ENCODE measurements at places on chromosomes 3 and 15. TPM values are rescaled to one million over a fixed set of nuclear protein-coding genes. Genes with fewer than 3 reads are reported as not detected.

Gene SNX22
- 0.29 TPM for total RNA-seq

DNA sequence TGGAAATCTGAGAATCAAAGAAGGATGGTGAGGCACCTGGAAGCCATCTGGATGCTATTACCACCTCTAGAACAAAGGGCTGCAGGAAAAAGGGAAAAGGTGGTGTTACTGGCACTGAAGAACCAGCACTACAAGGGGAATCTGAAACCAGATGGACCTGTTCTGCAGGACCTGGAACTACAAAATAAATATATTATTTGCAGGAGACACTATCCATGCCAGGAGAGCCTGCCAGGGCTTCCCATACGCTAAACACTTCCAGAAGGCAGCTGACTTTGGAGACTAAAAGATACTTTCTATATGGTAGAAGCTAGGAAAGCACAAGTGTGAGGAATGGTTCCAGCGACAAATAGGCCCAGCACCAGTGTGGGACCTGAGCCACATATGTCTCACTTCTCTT is 83.4 kb upstream of the POU1F1 start:
- DNase-seq, result no peak

GRCh38 chr3:66489581-66489980 is 11.2 kb downstream of the LRIG1 start:
- DNase-seq, result no peak

DNA sequence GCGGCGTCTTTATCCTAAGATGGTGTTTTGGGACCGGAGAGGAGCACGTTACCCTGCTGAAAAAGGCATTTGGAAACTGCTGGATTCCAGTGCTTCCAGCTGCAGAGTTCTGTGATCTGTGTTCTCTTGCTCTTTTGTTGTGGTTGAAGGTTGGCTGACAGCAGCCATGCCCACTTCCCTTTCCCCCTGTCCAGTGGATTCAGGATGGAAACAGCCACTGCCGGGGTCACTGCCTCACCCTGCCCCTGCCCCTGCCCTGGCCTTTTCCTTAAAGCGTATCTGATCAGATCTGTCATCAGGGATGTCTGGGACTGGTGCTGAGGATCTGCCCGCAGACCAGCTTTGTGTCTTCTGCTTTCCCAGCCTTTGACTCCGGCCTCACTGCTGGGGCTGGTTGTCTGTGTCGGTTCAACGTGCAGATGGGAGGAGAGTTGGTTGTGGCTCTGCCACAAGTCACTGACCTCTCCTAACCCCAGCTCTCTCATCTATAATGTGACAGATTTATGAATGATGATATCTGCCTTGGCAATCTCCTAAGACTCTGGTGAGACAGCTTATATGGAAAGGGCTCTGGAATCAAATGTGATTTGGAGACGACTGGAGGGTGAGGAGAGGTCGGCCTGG is 219.4 kb upstream of the BHLHE40 start:
- DNase-seq, result no peak

DNA sequence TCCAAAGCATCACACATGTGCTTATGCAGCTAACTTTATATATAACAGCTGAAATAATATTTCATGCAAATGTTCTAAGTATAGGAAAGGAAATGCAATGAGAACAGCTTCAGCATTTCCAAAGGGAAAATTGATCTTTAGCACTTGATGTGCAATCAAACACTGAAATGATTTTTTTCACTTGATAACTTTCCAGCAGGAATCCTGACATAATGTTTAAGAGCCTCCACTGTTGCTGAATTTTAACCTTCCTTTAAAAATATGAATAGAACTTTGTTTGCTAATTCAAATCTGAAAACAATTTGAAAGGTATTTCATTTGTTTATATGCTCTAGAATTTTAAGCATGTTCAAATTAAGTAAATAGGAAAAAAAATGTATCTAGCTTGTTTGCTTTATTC is 96.9 kb upstream of the STRIT1 start:
- DNase-seq, result no peak

DNA sequence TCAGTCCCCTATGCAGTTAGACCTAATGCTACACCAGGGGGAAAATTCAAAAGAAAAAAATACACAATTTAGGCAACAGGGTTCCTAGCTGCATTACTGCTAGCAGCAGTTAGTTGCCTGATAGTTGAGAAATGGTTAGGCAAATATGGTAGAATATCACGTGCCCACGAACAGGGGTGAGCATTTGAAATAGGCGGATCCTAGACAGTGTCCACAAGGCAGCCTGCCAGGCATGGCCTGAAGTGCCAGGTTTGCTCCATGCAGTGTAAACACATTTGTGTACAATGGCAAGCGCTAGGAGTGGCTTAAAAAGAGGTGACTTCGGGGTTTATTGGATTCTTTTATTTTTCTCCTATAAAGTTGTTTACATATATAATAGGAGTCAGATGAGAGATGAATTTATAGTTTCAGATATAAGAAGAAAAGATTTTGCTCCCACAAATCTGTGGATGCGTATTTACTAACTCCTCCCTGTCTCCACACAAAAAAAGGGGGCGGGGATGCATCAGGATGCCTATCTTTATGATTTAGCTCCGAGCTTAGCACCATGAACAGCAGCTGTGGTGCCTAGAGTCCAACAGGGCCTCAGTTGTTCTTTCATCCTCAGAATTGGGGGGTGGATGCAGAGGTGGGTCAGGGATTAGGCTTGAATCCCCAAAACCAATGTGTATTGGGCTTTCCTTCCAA is 3.9 kb upstream of the TGM4 start:
- peak; percentile 77 for DNase-seq

GRCh38 chr3:112372396-112372795 is 39.4 kb downstream of the CD200 start:
- DNase-seq, result no peak

DNA sequence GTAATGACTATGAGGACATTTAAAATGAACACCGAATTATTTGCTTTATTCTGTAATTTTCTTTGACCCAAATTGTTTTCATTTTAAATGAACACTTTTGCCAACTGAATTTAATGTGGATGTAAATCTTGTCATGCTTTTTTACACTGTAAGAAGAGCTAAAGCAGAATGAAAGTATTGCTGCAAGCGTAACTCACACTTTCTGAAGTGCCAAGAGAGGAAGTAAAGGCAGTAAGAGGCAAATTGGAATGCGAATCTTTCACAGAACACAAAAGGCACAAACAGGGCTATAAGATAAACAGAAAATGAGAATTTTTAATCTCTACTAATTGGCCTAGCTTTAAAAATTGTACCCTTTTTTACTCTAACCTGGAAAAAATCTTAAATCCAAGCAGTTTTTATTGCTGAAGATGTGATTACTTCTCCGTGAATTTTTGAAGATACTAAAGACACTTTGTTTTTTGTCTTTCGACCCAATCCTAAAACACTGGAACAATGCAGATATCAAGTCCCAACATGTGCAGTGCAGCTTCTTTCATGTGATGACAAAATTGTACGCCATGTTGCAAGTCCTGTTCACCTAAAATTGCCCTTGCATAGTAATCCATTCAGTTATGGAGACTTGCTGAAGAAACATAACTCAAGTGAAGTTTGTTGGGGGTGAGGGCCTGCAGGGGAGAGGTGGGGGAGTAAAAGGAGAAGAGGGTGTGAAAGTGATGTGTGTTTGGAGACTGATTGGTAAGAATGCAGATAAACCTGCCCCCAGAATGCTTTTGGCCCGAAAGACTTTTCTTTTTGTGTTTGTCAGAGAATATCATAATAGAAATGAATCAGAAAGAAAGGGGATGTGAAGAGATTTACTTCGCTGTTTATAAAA is 1.4 kb downstream of the ARID3B start:
- DNase-seq, result no peak

Gene PFN2
- 40.3 TPM for total RNA-seq

Gene SLC28A2
- 21.6 TPM for total RNA-seq

DNA sequence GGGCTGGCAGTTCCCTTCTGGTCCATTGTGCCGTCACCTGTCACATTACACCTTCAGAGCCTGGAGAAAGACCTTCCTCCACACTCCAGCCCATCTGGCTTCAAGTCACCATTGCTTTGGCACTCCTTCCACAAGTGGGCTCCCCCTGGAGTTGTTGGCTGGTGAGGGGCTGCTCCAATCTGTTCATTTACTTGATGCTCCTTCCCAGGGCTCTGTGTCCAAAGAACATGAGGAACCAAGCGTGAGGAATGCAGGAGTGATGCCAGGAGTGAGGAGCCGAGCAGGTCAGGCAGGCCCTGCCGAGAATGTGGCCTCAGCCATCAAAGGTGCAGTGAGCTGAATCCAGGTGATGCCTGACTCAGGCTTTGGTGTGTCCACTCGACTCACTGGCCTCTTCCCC is 57.2 kb downstream of the OXNAD1 start:
- no peak for DNase-seq

DNA sequence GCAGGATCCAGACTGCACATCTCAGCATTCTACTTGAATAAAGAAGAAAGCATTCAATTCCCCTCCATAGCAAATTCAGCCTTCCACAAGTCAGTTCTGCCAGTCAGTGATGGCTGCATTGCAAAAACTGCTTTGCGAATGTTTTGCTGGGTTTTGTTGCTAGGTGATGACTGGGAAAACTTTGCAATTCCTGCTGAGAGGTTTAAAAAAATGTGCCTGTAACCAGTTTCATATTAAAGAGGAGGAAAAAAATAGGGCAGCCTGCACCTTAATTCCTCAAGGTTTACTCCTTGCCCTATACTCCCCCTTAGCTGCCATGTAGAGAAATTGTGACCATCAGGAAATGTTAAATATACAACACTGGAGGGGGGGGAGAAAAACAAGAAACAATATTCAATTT is 225.6 kb upstream of the ATP11B start:
- DNase-seq, result no peak

GRCh38 chr3:184366619-184367289 is 5.2 kb downstream of the POLR2H start:
- DNase-seq, result no peak

DNA sequence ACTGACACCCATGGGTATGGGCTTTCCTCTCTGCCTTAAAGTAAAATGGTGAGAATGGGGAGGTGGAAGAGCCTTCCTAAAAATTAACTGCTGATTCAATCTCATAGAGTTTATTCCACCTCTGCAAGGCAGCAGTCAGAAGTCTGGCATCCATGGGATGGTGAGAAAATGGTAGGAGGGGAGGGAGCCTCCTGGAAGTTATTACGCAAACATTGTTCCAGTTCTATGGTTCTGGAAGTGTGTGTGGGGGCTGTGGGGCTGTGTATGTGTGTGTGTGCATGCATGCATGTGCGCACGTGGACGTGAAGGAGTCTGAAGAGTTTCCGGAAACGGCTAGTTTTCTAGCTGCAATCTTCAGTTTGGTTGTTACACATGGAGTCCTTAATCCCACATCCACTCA is 177.6 kb downstream of the KCNAB1 start:
- DNase-seq, result no peak

- no peak for DNase-seq
Observed at GRCh38 chr15:67199881-67200763, 54.3 kb downstream of the AAGAB start.

Gene SLITRK3
- 0.48 TPM for total RNA-seq

DNA sequence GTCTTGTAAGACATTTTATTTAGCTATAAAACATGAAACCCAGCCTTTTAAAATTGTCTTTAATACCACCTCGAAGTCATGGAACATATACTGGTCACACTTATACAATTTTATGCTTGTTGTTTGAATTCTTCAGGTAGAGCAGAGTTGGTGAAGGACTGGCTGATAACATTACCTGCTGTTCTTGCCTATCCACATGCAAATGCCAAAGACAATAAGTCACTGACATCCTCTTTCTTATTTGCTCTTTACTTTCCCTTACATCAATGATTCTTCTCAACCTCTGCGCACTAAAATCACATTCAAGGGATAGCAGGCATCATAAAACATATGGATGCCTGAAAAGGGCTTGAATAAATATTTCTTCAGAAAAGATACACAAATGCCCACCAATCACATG is 392.5 kb upstream of the ATP11B start:
- DNase-seq, result no peak

Gene CHRM5
- total RNA-seq, result not detected

- peak; percentile 67 for DNase-seq
Observed at GRCh38 chr15:70762469-70763119, 764 bp downstream of the UACA start.

DNA sequence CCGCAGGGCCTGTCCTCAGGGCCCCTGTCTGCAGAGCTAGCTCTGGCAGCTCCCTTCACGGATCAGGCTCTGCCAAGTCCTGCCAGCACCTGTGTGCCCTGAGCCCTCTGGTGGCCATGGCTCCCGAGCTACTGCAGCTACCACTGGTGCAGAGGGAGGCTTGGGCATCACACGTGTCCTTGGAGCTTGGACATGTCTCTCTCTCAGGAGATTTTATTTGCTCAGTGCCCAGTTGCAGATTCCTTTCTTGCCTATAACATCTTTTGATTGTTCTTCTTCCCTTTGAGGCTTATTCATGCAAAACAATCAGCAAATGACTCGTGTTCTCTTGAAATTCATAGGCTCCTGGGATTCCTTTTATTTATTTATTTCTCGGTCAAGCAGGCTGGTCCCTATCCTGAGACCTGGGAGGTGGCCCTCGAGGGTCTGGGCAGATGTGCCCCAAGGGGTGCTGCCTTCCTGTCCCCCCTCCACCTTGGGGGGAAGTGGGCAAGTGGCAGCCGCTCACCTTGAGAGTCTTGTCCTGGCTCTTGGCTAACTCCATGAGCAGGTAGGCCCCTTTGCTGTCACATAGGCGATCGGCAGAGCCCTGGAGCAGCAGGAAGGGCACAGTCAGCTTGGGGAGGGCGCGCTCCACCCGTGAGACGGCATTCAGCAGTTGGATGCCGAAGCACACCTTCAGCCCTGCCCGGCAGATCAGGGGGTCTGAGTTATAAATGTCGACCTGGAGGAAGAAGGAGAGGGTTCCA is 21.9 kb downstream of the ABTB1 start:
- peak; percentile 57 for DNase-seq

Gene THPO
- total RNA-seq, result not detected

DNA sequence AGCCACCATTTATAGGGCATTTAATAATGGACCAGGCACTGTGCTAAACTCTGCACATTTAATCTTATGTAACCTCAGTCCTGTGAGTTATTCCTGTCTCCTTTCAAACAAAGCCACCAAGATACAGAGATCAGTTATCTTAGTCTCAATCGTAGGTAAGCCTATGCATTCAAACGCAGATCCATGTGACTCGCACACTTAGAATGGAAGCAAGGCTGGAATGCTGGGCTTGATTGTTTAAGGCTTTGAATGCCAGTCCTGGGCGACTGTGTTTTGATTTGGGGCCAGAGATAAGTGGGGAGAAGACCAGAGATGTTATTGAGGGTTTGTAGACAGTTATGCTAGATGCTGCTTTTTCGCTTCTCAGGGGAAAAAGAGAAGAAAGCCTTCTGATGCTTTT is 22.2 kb downstream of the MED12L start:
- no peak for DNase-seq

- DNase-seq, result peak; percentile 5
Observed at GRCh38 chr3:128296469-128297251, 143.4 kb downstream of the EEFSEC start.

DNA sequence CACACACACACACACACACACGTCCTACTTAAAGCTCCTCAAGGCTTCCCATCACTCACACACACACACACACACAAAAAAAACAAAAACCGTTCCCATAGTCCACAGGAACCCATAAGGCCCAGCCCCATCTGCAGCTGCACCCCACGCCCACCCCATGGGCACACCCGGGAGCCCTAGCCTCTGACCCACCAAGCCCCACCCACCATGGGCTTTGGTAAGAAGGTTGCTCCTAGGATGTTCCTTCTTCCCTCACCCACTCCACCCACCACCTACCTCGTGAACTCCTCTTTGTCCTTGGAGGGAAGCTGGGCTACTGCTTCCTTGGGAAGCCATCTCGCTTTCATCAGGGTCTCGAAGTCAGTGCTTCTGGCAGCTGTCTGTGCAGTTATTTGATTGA is 115.1 kb downstream of the TPRA1 start:
- no peak for DNase-seq

- no peak for DNase-seq
Observed at GRCh38 chr3:194009019-194009418, 126.9 kb upstream of the HES1 start.

GRCh38 chr3:119529883-119530282 is 29.5 kb downstream of the CD80 start:
- DNase-seq, result no peak

Gene COLQ
- 0.85 TPM for total RNA-seq

All from colonic mucosa (tissue), 4 donors.